Esophagus squamous epithelium (tissue), 5 donors: ENCODE measurements at places on chromosomes 3 and 15. TPM values are rescaled to one million over a fixed set of nuclear protein-coding genes. Genes with fewer than 3 reads are reported as not detected.

- H3K27me3 ChIP-seq, result no peaks in the 10 kb centered on the region
- H3K27ac ChIP-seq, result no peak overlapping the region
- DNase-seq, result no peak
- no peaks in the 10 kb centered on the region for H3K36me3 ChIP-seq
- peaks cover 32% of the 10 kb centered on the region for H3K4me1 ChIP-seq
Observed at GRCh38 chr15:22966321-22967083, 13.7 kb downstream of the CYFIP1 start.

DNA sequence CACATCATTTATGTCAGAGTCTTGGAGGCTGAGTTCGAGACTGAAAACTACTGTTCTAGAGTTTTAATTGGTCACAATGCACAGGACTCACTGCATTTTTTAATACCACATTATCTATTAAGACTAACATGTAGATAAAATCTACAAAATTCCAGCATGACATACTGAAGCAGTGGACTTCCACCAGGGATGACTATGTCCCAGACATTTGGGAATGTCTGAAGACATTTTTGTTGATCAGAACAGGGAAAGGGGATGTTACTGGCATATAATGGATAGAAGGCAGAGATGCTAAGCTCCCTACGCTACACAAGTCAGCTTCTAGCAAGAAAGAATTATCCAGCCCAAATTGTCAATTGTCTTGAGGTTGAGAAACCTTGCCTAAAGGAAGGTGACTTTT lies 419.0 kb upstream of the TGFBR2 start:
- DNase-seq, result no peak
- no peaks in the 10 kb centered on the region for H3K36me3 ChIP-seq
- H3K4me1 ChIP-seq, result no peaks in the 10 kb centered on the region
- H3K27me3 ChIP-seq, result no peaks in the 10 kb centered on the region

GRCh38 chr3:79604681-79605080 lies 163.1 kb downstream of the ROBO1 start:
- no peaks in the 10 kb centered on the region for H3K27me3 ChIP-seq
- H3K4me1 ChIP-seq, result no peaks in the 10 kb centered on the region
- H3K36me3 ChIP-seq, result no peaks in the 10 kb centered on the region
- no peak for DNase-seq
- H3K27ac ChIP-seq, result no peak overlapping the region

- H3K4me3 ChIP-seq, result no peak overlapping the region
- H3K27ac ChIP-seq, result no peak overlapping the region
- H3K36me3 ChIP-seq, result no peaks in the 10 kb centered on the region
- H3K4me1 ChIP-seq, result peaks cover 22% of the 10 kb centered on the region
- no peaks in the 10 kb centered on the region for H3K27me3 ChIP-seq
- DNase-seq, result no peak
Observed at GRCh38 chr3:119301662-119302061, 7.5 kb downstream of the ARHGAP31 start.

- no peaks in the 10 kb centered on the region for H3K36me3 ChIP-seq
- H3K27ac ChIP-seq, result peak overlapping the region; percentile 19
- no peak for DNase-seq
- H3K27me3 ChIP-seq, result no peaks in the 10 kb centered on the region
- H3K4me1 ChIP-seq, result peaks cover 17% of the 10 kb centered on the region
Observed at GRCh38 chr3:23547905-23548650, 257.7 kb upstream of the UBE2E1 start.

DNA sequence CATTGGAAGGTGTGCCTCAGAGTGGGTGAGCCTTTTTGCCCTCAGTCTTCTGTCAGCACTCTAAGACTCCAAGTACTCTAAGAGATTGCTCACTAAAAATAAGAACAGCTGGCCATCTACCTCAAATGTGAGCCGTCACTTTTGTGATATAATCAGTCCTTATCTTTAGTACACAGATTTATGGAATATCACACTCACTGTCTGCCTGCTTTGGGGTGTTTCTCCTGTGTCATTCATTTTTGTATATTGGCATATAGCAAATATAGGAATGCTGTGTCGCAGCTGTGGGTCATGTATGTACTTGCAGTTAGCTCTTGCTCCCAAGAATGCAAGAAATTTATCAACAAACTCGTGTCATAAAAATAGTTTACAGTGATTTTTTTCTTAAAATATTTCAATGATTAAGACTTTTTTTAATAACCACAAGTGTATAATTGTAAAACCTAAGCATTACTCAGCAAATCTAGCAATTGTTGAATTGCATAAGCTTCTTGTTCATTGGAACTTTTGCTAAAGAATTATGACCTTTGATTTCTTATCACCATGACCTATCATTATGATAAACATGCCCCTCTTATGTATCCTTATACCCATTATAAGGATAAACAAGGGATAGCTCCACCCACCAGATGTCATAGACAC lies 18.8 kb downstream of the SETD5 start:
- H3K4me3 ChIP-seq, result no peak overlapping the region
- H3K27ac ChIP-seq, result no peak overlapping the region
- DNase-seq, result no peak
- H3K27me3 ChIP-seq, result no peaks in the 10 kb centered on the region
- peaks cover 92% of the 10 kb centered on the region for H3K4me1 ChIP-seq
- peaks cover 9% of the 10 kb centered on the region for H3K36me3 ChIP-seq

- peaks cover 8% of the 10 kb centered on the region for H3K4me1 ChIP-seq
- no peak for DNase-seq
- H3K27ac ChIP-seq, result peak overlapping the region; percentile 61
Observed at GRCh38 chr3:183966361-183966791, 51.3 kb downstream of the ABCC5 start.

- no peaks in the 10 kb centered on the region for H3K27me3 ChIP-seq
- H3K36me3 ChIP-seq, result no peaks in the 10 kb centered on the region
- H3K27ac ChIP-seq, result no peak overlapping the region
- no peak overlapping the region for H3K4me3 ChIP-seq
- H3K4me1 ChIP-seq, result no peaks in the 10 kb centered on the region
- DNase-seq, result no peak
Observed at GRCh38 chr15:56587686-56588085, 122.7 kb upstream of the MNS1 start.

- DNase-seq, result peak; percentile 31
- peak overlapping the region; percentile 83 for H3K27ac ChIP-seq
- peaks cover 24% of the 10 kb centered on the region for H3K4me1 ChIP-seq
- peak overlapping the region; percentile 94 for H3K4me3 ChIP-seq
- no peaks in the 10 kb centered on the region for H3K27me3 ChIP-seq
Observed at GRCh38 chr15:84654689-84655453, 788 bp upstream of the WDR73 start.

- no peak overlapping the region for H3K4me3 ChIP-seq
- H3K4me1 ChIP-seq, result no peaks in the 10 kb centered on the region
- H3K27me3 ChIP-seq, result peaks cover 9% of the 10 kb centered on the region
- H3K36me3 ChIP-seq, result no peaks in the 10 kb centered on the region
- no peak overlapping the region for H3K27ac ChIP-seq
Observed at GRCh38 chr15:92457471-92458041, 63.9 kb downstream of the ST8SIA2 start.

- H3K4me1 ChIP-seq, result no peaks in the 10 kb centered on the region
- H3K27ac ChIP-seq, result peak overlapping the region; percentile 46
- H3K4me3 ChIP-seq, result no peak overlapping the region
Observed at GRCh38 chr3:122074621-122075265, 19.6 kb downstream of the CD86 start.

The MESP2 gene
- 2.4 TPM for total RNA-seq

The CYFIP1 gene
- 88.0 TPM for total RNA-seq

The CYP11A1 gene
- total RNA-seq, result 17.0 TPM

The BCL2A1 gene
- total RNA-seq, result not detected

The FBXL22 gene
- total RNA-seq, result 1.4 TPM

The CKMT1B gene
- total RNA-seq, result 105 TPM

The HTR3E gene
- total RNA-seq, result not detected

The SERINC4 gene
- total RNA-seq, result 0.19 TPM
